Ascending aorta (tissue), 2 donors: ENCODE measurements at places on chromosomes 5 and 9.

DNA sequence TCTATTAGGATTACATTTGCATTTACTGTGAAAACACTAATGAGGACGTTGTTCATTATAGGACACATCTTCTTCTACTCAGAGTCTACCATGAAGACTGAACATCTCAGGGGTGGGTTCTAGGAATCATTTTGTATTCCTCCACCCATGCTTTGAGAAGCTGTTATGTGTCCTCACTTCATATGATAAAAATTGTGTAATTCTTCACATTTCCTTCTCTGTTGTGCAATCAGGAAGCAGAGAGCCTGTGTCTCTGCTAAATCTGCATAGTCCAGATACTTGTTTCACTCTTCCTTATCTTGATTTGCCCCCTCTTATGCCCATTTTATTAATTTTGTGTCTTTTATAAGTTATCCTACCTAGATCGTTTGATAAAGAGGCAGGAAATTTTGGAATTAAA is 97.8 kb upstream of the IQGAP2 start:
- DNase-seq: no peak
- H3K27me3 ChIP-seq: no peaks in the 10 kb centered on the region
- no peak overlapping the region for H3K4me3 ChIP-seq
- no peaks in the 10 kb centered on the region for H3K36me3 ChIP-seq
- H3K4me1 ChIP-seq: no peaks in the 10 kb centered on the region

GRCh38 chr5:91212714-91213092 is 170.4 kb downstream of the ARRDC3 start:
- no peaks in the 10 kb centered on the region for H3K36me3 ChIP-seq
- H3K4me1 ChIP-seq: peaks cover 2% of the 10 kb centered on the region
- no peak for DNase-seq
- no peak overlapping the region for H3K4me3 ChIP-seq

DNA sequence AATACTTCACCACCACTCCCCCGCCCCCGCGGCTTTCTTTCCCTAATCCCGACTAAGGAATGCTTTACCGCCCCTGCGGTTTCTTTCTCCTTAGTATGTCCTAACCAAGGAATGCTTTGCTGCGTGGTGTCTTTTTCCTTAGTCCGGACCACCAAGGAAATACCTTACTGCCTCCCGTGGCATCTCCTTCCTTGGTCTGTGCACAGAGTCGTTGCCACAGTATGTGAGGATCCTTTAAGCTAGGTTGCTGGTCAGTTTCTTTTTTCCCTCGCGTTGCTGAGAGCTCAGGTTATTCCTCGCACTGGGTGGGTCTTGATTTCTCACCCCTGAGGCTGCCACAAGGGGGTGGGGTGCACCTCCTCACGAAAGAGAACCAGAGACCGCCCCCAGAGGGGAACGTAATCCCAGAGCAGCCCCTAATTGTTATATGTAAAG is 309.4 kb downstream of the NR3C1 start:
- H3K27me3 ChIP-seq: no peaks in the 10 kb centered on the region
- H3K4me3 ChIP-seq: no peak overlapping the region
- H3K4me1 ChIP-seq: no peaks in the 10 kb centered on the region
- no peak for DNase-seq
- no peak overlapping the region for H3K27ac ChIP-seq

- DNase-seq: no peak
- no peaks in the 10 kb centered on the region for H3K4me1 ChIP-seq
- no peak overlapping the region for H3K4me3 ChIP-seq
- H3K36me3 ChIP-seq: no peaks in the 10 kb centered on the region
- no peaks in the 10 kb centered on the region for H3K27me3 ChIP-seq
These were observed 108.1 kb downstream of the SEMA5A start for GRCh38 chr5:9437741-9438240.

DNA sequence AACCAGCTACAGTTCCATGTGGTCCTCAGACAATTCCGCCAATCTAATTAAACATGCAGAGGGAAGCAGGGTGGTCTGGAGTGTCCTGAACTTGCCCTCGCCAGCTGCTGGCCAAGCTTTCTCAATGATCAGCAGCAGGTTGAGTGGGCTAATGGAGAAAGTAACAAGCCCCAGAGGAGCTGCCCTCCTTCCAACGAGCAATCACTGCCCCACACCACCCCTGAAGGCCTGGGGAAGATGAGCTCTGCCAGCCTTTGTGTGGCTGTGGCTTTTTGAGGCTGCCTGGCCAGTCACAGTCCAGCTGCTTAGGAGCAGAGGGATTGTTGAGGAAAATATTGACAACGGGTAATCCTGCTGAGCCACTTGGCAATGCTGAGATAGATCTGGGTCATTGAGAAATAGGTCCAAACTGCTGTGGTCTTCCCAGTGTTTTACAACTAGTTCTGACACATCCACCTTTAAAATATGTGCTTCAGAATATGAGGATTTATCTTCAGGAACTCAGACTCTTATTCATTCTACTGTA is 107.3 kb downstream of the CD180 start:
- H3K4me1 ChIP-seq: peaks cover 3% of the 10 kb centered on the region
- H3K4me3 ChIP-seq: no peak overlapping the region
- no peaks in the 10 kb centered on the region for H3K36me3 ChIP-seq
